ENCODE measurements at places on chromosomes 13 and 19. TPM values are rescaled to one million over a fixed set of nuclear protein-coding genes. Genes with fewer than 3 reads are reported as not detected.

Gene ZNF772
- total RNA-seq: 73.9 TPM

Gene KL
- 2.8 TPM for total RNA-seq

Gene NR2F6
- 9.8 TPM for total RNA-seq

Gene NKPD1
- total RNA-seq: 0.47 TPM

Gene ZSCAN18
- total RNA-seq: 87.0 TPM

Gene ARID3A
- 8.0 TPM for total RNA-seq

Gene GIPR
- not detected for total RNA-seq

Gene ZMYM2
- total RNA-seq: 224 TPM

Gene TMEM59L
- 34.5 TPM for total RNA-seq

Gene PSG1
- not detected for total RNA-seq

Gene KCNN4
- 0.16 TPM for total RNA-seq
